Naive thymus-derived CD4-positive, alpha-beta T cell (primary cell): ENCODE measurements at places on chromosomes 11 and 22. TPM values are rescaled to one million over a fixed set of nuclear protein-coding genes. Genes with fewer than 3 reads are reported as not detected.

Gene ZNF70
- 3.1 TPM for total RNA-seq

Gene RFPL2
- 0.40 TPM for total RNA-seq

Gene FJX1
- not detected for total RNA-seq

Gene NRXN2
- not detected for total RNA-seq

Gene IGHMBP2
- total RNA-seq, result 32.2 TPM

Gene MED19
- total RNA-seq, result 12.4 and 14.0 TPM in 2 replicates

Gene RIC3
- 45.4 TPM for total RNA-seq

Gene LDLRAD3
- 6.9 TPM for total RNA-seq

Gene OR8G1
- total RNA-seq, result not detected

Gene SPI1
- total RNA-seq, result 5.4 TPM

Gene SYT7
- not detected for total RNA-seq

Gene RIMBP3C
- 3.6 TPM for total RNA-seq

Gene SMTNL1
- not detected for total RNA-seq

Gene BIK
- total RNA-seq, result 1.6 TPM

Gene B3GAT1
- not detected for total RNA-seq

Gene OR4A16
- total RNA-seq, result not detected

Gene CHST1
- total RNA-seq, result not detected in 2 replicates

Gene SAA1
- total RNA-seq, result not detected

Gene MMP12
- total RNA-seq, result not detected

Gene FLRT1
- total RNA-seq, result not detected in 2 replicates

Gene APOL5
- not detected for total RNA-seq

Gene HBG2
- not detected for total RNA-seq

Gene RFPL1
- total RNA-seq, result 0.15 TPM in 1 of 2 replicates, not detected in the other

Gene POLR2F
- total RNA-seq, result 67.8 and 77.6 TPM in 2 replicates

Gene POTEH
- total RNA-seq, result not detected

Gene FGF4
- not detected for total RNA-seq

Gene OR51Q1
- not detected for total RNA-seq

Gene OR51B4
- total RNA-seq, result not detected

Gene NEFH
- total RNA-seq, result 3.0 and 3.2 TPM in 2 replicates

Gene NXPE1
- not detected in 2 replicates for total RNA-seq

Gene UBQLN3
- total RNA-seq, result not detected

Gene GALNT18
- total RNA-seq, result not detected

Gene KCNK4
- not detected for total RNA-seq

Gene ZC3H7B
- total RNA-seq, result 39.6 TPM

Gene TRIM29
- not detected in 2 replicates for total RNA-seq

Gene CALCA
- total RNA-seq, result not detected

Gene POU2AF3
- total RNA-seq, result not detected

Gene DDX25
- not detected for total RNA-seq

Gene APOBEC3G
- 93.2 and 95.4 TPM in 2 replicates for total RNA-seq

Gene PDGFD
- total RNA-seq, result not detected in 2 replicates

Gene CCDC116
- total RNA-seq, result 0.43 TPM

Gene TMX2
- 64.8 and 65.3 TPM in 2 replicates for total RNA-seq

Gene GGT1
- total RNA-seq, result 90.6 and 95.9 TPM in 2 replicates

Gene CD248
- total RNA-seq, result 1.6 TPM

Gene SEPTIN3
- total RNA-seq, result 0.08 TPM

Gene CBLIF
- not detected in 2 replicates for total RNA-seq

Gene HPX
- total RNA-seq, result 1.3 TPM

Gene PDE2A
- 5.5 TPM for total RNA-seq

Gene MYBPC3
- total RNA-seq, result 0.86 TPM

Gene PLAAT3
- 1.2 TPM for total RNA-seq

Gene ANO1
- not detected for total RNA-seq

Gene GLB1L2
- 1.9 TPM for total RNA-seq

Gene C22orf31
- not detected for total RNA-seq
